ENCODE measurements at places on chromosomes 5 and 9. TPM values are rescaled to one million over a fixed set of nuclear protein-coding genes. Genes with fewer than 3 reads are reported as not detected.

DNA sequence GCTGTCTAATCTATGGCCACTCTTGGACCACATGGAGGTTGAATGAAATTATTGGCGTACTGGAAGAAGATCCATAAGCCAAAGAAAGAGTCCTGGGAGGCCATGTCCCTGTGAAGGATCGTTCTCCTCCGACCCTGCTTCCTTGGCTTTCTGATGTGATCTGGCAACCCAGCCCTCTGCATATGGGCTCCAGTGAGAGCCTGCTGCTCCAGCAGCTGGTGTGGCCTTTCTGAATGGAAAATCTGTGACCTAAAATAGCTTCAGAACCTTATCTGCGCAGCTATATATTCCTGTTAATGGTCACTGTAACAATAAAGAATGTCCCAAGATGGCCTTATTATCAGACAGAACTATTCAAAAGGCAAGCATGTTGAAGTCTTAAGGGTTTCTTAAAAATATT, 40.2 kb upstream of the PHF2 start:
- peaks cover 2% of the 10 kb centered on the region for H3K4me1 ChIP-seq
- H3K4me3 ChIP-seq, result no peak overlapping the region
- no peak overlapping the region for H3K27ac ChIP-seq
- DNase-seq, result no peak
- no peaks in the 10 kb centered on the region for H3K27me3 ChIP-seq

DNA sequence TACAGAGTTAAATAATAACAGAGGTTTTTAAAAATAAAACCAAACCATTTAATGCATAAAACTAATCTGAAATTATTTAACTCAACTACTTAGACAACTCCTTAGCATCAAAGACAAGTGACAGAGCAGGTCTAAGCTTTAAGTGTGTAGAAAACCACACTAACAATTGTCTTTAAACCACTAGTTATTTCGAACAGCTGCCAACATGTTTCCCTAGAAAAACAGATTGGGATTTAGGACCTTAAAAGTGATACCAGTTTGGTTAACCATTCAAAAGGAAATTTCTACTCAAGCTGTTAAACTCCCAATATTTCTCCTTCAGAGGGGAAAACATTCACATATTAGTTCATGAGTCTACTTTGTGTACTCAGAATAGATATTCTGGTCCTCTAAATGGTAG, 208.7 kb downstream of the BNC2 start:
- H3K27ac ChIP-seq, result no peak overlapping the region
- no peaks in the 10 kb centered on the region for H3K27me3 ChIP-seq
- H3K36me3 ChIP-seq, result no peaks in the 10 kb centered on the region
- no peak for DNase-seq
- H3K4me3 ChIP-seq, result no peak overlapping the region

DNA sequence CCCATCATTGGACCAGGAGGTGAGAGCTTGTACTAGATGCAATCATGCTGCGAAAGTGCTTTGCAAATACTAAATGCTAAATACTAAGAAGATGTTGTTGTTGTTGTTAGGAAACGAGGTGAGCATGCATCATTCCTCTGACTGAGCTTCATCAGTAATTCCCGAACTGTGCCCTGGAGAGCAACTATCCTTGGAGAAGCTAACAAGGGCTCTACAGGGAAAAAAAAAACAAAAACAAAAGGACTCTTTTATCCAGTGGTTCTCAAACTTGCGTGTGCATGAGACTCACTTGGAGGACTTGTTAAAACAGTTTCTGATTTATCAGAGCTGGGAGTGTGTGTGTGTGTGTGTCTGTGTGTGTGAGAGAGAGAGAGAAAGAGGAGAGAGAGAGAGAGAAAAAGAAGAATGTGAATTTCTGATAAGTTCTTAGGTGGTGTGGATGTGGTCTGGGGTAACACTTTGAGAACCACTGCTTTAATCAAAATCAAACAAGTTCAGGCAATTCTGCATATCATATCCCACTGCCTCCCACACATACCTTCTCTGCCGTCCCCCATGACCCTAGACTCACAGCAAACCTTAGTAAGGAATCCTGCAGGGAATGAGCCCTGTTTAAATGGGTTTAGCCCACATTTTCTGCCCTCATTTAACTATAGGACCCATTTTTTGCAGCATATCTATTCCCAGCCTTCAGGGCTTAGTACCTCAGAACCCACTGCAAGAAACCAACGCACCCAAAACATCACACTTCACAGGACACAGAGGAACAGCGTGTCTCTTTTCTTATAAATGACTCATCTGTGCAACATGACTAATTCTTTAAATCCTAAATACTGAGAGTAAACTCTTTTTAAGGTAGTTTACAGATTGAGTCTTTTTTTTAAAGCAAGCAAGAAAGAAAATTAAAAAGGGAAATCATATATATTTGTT, 48.9 kb downstream of the PDE6A start:
- DNase-seq, result no peak
- no peaks in the 10 kb centered on the region for H3K36me3 ChIP-seq
- peak overlapping the region; percentile 83 for H3K27ac ChIP-seq
- H3K4me3 ChIP-seq, result no peak overlapping the region

- no peaks in the 10 kb centered on the region for H3K27me3 ChIP-seq
- H3K36me3 ChIP-seq, result peaks cover 1% of the 10 kb centered on the region
- peak overlapping the region; percentile 42 for H3K4me3 ChIP-seq
- peaks cover 36% of the 10 kb centered on the region for H3K4me1 ChIP-seq
- peak overlapping the region; percentile 90 for H3K27ac ChIP-seq
- peak; percentile 93 for DNase-seq
Measured at GRCh38 chr5:124628721-124629596, 117.5 kb downstream of the ZNF608 start.

DNA sequence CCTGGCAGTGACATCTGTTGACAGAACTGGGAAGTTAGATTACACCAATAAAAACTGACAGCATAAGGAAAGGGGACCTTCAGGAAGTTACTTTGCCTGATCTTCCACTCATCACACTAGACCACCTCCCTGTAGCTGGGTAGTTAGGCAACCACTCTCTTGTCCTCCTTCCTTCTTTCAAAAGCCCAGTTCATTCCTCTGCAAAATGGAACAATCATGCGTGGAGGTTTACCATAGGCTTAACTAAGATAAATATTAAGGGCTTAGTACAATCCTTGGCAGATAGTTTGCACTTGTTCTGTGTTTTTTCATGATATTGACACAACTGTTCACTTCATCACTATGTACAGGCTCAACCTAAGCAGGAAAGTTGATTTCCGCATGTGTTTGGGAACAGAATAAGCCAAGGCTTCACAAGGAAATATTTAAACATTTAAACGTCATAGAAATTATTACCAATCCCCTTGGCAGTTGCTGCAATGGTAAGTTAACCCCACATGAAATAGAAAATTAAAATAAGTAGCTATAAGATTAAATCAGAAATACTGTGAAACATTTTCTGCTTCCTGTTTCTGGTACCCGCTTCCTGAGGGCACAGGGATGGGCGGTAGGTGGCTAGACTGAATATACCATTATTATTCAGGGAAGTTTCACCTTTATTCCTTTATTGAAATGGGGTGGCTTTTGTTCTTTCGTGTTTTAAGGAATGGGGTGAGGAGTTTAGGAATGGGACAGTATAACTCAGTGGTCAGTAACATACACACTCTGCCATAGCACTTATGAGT, 9.9 kb upstream of the PTGER4 start:
- peaks cover 10% of the 10 kb centered on the region for H3K27me3 ChIP-seq
- no peak for DNase-seq
- peaks cover 7% of the 10 kb centered on the region for H3K4me1 ChIP-seq
- H3K4me3 ChIP-seq, result no peak overlapping the region
- no peak overlapping the region for H3K27ac ChIP-seq

GRCh38 chr9:112224401-112225289, 49.5 kb upstream of the SUSD1 start:
- H3K36me3 ChIP-seq, result peaks cover 27% of the 10 kb centered on the region
- peak overlapping the region; percentile 86 for H3K27ac ChIP-seq

- H3K27ac ChIP-seq, result peak overlapping the region; percentile 88
- no peaks in the 10 kb centered on the region for H3K36me3 ChIP-seq
- H3K4me3 ChIP-seq, result peak overlapping the region; percentile 96
- H3K4me1 ChIP-seq, result peaks cover 23% of the 10 kb centered on the region
Measured at GRCh38 chr5:142769251-142769792, 855 bp upstream of the ARHGAP26 start.

GRCh38 chr5:102591650-102592049, 92.8 kb upstream of the SLCO6A1 start:
- H3K4me1 ChIP-seq, result no peaks in the 10 kb centered on the region
- no peak overlapping the region for H3K4me3 ChIP-seq
- H3K27me3 ChIP-seq, result no peaks in the 10 kb centered on the region
- DNase-seq, result no peak

DNA sequence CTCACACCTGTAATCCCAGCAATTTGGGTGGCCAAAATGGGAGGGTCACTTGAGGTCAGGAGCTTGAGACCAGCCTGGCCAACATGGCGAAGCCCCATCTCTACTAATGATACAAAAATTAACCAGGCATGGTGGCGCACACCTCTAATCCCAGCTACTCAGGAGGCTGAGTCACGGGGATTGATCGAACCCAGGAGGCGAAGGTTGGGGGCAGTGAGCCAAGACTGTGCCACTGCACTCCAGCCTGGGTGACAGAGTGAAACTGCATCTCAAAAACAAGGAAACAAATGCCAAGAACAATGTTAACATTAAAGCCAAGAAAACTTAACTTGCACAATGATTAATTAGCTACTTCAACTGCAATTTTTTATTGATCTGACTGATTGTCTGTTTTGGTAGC, 202.6 kb downstream of the ARRDC3 start:
- DNase-seq, result no peak
- H3K36me3 ChIP-seq, result no peaks in the 10 kb centered on the region
- no peak overlapping the region for H3K27ac ChIP-seq

DNA sequence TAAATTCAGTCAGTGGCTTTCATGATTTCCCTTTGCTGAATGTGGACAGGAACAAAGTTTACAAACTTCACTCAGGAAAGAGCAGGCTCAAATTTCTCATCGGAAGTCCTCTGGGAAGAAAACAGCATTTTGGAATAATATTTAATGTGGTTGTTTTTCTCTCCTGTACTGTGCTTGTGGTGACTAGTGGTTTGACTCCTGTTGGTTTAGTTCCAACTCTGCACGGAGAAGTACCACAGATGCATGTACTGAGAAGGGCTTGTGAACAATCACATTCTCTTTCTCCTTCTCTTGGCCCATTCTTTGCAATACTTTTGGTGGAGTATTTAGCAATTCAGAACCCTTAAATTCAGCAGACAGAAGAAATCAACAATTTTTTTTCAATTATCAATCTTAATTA, 13.3 kb downstream of the MPDZ start:
- H3K4me1 ChIP-seq, result peaks cover 52% of the 10 kb centered on the region
- H3K4me3 ChIP-seq, result peak overlapping the region; percentile 30
- DNase-seq, result no peak
- no peaks in the 10 kb centered on the region for H3K27me3 ChIP-seq
- H3K36me3 ChIP-seq, result no peaks in the 10 kb centered on the region
- peak overlapping the region; percentile 52 for H3K27ac ChIP-seq

The QRFP gene
- total RNA-seq, result not detected

The CD274 gene
- total RNA-seq, result not detected

All from chondrocyte (in vitro differentiated cells).